ENCODE measurements at places on chromosomes 3 and 15. TPM values are rescaled to one million over a fixed set of nuclear protein-coding genes. Genes with fewer than 3 reads are reported as not detected.

The PLEKHO2 gene
- total RNA-seq = 7.0 TPM

The C3orf70 gene
- total RNA-seq = 1.0 TPM

DNA sequence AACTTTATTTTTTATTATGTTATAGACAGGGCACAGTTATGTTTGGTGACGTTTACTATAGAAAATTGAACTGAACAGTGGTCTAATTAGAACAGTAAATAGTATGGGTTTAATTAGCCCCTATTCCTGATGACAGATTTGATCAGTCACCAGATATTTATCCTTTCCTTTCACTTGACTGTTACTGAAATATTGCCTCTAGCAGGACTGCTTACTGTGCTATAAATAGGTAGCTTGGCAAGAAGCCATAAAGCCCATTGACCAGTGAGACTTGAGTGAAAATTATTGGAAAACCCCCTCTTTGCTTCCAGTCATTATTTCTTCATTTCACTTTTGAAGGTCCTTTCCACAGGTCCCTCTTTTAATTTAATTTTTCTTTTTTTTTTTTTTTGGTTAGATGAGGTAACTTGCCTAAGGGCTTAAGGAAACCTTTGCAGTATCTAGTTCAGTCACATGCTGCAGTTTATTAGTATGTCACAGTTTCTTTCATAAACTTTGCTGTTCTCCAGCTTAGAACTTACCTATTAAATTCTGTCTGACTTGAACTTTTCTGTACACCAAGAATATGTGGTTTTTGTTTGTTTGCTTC lies 115.6 kb downstream of the ADAMTSL3 start:
- H3K36me3 ChIP-seq = no peaks in the 10 kb centered on the region
- no peak overlapping the region for H3K4me3 ChIP-seq
- no peaks in the 10 kb centered on the region for H3K27me3 ChIP-seq
- no peak for DNase-seq
- H3K27ac ChIP-seq = no peak overlapping the region

DNA sequence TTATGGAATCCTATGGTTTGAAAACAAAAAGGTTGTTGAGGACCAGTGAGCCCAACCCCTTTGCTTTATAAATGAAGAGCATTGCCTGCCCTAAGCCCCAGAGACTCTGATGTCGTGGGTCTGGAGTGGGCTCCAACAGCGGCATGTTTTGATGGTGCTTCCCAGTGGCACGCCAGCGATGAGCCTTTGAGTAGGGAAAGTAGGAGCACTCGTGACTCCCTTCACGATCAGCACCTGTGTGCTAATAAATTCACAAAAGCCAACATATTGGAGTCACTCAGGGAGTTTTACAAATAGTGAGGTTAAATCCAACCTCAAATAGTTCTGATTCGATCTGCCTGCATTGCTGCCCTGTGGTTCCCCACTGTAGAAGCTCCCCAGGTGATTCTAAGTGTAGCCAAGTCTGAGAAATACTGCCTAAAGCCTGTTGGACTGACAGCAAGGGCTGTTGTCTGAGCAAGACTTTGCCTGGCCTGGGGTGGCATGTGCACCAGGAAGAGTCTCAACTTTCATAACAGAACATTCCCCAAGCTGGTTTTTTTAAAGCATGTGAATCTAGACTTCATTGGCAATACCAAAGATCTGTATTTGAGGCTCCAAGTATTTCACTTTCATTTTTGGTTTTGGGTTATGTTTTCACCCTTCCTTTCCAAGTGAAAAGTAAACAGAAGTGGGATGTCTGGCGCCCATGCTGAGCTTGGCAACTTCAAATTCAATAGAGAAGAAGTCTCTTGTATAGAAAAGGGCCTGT lies 9.9 kb downstream of the CCR5 start:
- no peaks in the 10 kb centered on the region for H3K36me3 ChIP-seq
- no peaks in the 10 kb centered on the region for H3K4me1 ChIP-seq
- DNase-seq = no peak
- H3K27ac ChIP-seq = no peak overlapping the region
- H3K27me3 ChIP-seq = no peaks in the 10 kb centered on the region

DNA sequence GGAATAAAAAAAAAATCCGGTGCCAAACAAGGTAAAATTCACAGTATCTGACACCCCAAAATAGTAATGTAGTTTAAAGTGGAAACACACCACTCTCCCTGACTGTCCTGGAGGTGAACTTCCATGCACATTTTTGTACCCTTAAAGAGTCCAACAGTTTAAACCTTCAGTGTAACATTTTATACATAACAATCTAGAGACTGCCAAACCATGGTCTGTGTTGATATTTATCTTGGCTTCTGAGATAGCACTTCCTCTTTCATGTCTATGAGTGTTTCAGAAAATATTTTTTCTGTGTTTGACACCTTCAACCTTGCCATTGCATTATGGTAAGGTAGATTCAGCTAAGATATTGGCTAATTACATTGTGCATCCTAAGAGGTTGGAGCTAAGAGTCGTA lies 13.9 kb downstream of the TMEM45A start:
- H3K27ac ChIP-seq = no peak overlapping the region
- no peaks in the 10 kb centered on the region for H3K27me3 ChIP-seq
- no peak overlapping the region for H3K4me3 ChIP-seq
- no peaks in the 10 kb centered on the region for H3K36me3 ChIP-seq

DNA sequence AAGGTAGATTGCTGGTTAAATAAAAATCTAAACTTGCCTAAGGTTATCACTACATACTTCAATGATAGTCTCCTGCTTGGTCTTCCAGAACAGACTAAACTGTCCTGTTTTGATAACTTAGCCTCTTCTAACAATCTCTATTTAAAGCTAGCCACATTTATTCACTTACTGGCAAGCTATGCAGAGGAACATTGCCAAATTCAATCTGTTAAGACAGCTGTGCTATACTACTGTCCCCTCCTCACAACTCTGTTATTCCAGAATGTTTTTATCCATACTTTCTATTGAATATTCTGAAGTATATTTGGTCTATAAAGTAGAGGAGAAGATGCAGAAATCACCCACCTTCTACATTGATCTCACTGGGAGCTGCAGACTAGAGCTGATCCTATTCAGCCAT lies 594.0 kb upstream of the CCDC54 start:
- H3K27ac ChIP-seq = no peak overlapping the region
- no peak for DNase-seq
- no peaks in the 10 kb centered on the region for H3K4me1 ChIP-seq
- H3K4me3 ChIP-seq = no peak overlapping the region
- H3K27me3 ChIP-seq = no peaks in the 10 kb centered on the region

DNA sequence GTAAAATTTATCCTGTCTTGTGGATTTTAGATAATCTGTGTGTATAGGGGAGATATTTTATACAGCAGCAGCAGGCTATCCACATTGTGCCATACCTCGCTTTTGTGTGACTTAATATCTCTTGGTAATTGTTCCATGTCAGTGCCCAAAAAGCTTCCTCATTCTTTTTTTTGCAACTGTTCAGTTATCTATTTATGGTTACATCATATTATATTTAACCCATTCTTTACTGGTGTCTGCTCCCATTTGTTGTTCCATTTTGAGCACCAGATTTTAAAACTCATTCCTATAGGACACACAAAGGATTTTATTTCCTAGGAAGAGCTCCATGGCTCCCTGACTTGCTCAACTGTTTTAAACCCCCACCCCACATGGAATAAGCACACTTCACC lies 86.3 kb upstream of the RASGRP1 start:
- H3K27me3 ChIP-seq = no peaks in the 10 kb centered on the region
- H3K4me3 ChIP-seq = no peak overlapping the region
- no peak overlapping the region for H3K27ac ChIP-seq
- no peak for DNase-seq
- H3K36me3 ChIP-seq = no peaks in the 10 kb centered on the region

Measured in body of pancreas (tissue), 4 donors.